ENCODE measurements at places on chromosomes 11 and 22. TPM values are rescaled to one million over a fixed set of nuclear protein-coding genes. Genes with fewer than 3 reads are reported as not detected.
A peak's percentile ranks its signal among the peaks of the same experiment; 100 is the strongest.

- DNase-seq: no peak
Measured at GRCh38 chr11:65855927-65856363, 2.0 kb downstream of the CFL1 start.

DNA sequence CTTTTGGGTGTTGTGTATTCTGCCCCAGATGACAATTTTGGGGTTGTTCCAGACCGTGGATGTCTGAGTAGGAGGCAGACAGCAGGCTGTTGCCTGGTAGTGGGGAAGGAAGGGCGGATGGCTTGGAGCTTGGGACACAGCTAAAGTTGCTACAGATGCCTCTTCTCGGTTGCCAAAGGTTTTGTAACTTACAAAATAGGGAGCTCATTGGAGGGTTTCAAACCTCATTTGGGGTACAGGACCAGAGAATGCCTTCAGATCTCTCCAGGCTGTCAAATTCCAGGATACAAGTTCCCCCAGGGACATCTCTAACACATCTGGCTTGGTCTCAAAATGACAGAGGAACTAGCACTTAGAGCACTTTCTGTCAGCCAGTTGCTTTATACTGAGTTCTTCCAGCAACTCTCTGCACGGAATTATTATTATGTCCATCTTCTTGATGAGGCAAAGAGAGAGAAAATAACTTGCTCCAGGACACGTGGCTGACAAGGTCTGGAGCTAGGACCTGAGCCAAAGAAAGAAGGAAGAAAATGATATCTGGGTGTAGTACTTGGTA is 56.0 kb downstream of the SLC1A2 start:
- DNase-seq: no peak

GRCh38 chr11:132962041-132962440 is 570.3 kb downstream of the OPCML start:
- no peak for DNase-seq

DNA sequence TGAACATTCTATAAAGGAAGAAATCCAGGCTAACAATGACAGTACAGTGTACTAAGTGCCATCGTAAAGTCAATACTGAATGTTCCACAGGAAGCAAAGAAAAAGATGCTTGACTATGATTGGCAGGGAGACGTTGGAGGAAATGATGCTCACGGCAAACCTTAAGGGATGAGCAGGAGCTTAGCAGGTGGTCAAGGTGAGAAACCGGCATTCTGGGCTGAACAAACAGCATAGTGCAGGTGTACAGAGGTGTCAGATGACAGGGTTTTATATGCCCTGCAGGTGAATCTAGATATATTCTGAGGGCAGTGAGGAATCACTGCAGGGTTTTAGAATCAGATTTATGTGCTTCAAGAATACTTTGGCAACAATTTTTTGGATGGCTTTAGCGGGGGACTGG is 85.3 kb upstream of the HEPHL1 start:
- DNase-seq: no peak

DNA sequence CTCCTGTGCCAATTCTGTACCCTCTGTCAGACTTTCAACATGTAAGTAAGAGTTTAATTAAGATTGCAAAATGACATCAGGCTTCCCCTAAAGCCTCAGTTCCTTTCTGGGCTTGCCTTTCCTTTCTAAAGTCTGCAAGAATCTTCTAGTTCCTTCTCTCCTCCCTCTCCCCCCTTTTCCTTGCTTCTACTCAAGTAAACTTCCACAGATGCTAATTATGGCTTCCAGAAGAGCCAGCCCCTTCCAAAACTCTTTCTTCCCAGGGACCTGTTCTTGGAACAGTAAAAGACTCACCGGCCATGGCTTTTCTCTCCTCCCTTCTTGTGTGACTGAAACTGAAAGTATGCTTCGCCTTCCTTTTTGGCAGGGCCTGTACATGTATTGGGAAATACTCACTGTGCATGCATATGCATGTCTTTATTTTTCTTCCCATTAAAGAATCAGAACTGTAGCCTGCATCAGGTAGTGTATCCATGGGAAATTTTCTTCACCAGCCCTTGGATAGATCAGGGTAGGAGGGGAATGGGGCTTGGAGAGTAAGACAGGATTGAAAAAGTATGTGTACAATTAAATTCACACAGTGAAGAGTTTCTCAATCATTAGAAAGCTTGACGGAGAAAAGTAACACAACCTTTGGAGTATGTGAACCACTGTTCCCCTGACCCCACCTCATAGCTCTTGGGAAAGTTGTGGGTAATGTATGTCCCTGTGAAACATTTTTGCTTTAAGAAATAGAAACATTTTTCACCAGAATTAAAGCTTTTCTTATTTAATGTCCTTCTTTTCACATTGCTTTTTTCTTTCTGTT is at the start of gene CASP1:
Gene CASP1, minus strand, starts transcription at position 332 of the 808 bp plus-strand sequence. Its CDS starts 31 bp downstream, at position 301.
- DNase-seq: peak; percentile 14

GRCh38 chr11:114257621-114258558 is 38.3 kb upstream of the NNMT start:
- DNase-seq: no peak

GRCh38 chr22:48368975-48369525 is 1458.6 kb downstream of the BRD1 start:
- DNase-seq: no peak

DNA sequence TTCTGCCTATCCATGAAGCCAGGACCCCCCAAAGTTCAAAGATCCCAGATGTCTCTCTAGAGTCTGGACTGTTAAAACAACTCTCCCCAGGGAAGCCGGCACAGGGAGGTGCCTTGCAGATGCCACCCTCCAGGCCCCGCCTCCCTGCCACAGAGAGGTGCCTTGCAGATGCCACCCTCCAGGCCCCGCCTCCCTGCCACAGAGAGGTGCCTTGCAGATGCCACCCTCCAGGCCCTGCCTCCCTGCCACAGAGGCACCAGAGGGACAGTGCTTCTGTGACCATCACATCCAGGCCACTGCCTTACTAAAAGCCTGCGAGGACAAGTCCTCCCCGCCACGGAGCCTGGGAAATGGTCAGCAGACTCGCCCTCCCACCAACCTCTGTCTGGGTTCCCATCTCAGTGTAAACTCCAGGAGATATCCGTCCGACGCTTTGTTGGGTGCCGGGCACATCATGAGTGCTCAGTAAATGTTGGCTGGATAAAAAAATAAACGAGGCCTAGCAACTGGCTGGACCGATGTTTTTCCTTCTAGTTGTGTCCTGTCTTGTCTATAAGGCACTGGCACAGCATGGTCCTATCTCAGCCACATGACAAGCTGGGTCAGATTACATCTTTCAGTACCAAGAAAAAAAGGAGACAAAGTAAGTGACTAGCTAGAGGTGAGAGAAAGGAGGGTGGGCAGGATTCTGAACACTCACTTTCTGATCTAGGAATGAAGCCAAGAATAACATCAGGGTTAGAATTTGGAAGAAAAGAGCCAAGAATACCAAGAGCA is 91.2 kb upstream of the CSNK2A3 start:
- DNase-seq: no peak

DNA sequence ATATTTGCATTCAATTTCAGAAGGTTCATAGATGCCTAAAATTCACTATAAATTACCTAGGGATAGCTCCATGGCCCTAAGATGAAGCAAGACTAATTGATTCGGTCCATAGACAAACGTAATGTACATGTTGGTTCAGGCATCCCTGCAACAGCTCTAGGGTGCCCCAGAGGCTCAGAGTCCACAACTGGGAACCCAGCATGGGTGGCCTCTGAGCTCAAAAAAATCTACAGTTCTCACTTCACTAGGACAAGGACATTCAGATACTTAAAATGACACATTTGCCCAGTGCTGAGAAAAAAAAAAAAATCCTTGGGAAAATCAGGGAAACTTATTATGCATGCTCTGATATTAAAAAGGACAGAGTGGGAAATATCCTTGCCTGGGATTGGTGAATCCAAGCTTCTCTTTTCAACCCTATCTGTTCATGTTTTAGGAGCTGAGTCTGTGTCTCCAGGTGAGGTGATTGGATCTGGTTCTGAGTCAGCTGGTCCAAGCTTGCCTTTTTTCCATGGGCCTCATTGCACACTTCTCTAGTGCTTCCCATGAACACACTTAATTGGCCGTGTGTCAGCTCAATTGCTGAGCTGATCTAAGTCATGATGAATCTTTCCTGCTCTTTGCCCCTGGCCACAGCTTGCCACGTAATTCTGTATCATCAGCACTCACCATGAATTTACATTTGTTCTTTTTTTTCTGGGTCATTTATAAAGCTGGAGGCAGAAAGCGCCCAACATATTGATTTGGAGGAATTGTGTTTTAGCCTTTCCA is 116.3 kb upstream of the RCN1 start:
- no peak for DNase-seq

DNA sequence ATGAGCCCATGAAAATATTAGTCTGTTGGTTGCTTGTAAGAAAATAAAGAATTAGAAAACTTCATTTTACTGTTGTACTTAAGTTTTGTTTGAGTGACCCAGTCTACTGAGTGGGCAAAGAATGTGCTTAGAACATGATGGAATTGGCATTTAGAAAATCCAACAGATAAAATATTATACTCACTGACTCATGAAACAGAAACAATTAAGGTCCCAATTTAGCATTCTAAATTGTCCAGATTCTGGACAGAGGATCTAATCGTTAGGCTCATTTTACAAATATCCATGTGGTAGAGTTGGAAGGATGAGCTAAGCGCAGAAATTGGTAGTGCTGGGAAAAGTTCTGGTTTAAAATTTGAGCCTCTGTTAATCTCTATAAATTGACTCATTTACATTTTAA is 45.4 kb downstream of the METTL15 start:
- DNase-seq: no peak

- DNase-seq: peak; percentile 31
Measured at GRCh38 chr22:48576333-48577013, 1251.2 kb downstream of the BRD1 start.

- no peak for DNase-seq
Measured at GRCh38 chr11:32118025-32118974, 27.4 kb downstream of the RCN1 start.

DNA sequence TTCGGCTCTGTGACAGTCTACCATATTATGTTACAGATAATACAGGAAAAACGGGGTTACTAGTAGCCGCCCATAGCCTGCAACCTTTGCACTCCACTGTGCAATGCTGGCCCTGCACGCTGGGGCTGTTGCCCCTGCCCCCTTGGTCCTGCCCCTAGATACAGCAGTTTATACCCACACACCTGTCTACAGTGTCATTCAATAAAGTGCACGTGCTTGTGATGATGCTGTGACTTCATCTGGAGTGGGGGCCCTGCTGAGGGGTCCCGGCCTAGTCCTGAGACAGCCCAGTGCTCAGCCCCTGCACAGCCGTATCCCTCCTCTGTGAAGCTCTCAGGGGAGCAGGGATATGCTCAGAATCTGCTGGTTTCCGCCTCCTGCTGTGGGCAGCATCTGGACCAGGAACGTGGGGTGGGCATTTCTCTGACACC is 1.2 kb downstream of the IFITM1 start:
- no peak for DNase-seq

GRCh38 chr11:32464078-32464477 is 28.7 kb upstream of the WT1 start:
- DNase-seq: no peak

GRCh38 chr11:100592619-100593260 is 94.3 kb upstream of the ARHGAP42 start:
- DNase-seq: no peak

GRCh38 chr11:11309906-11310305 is 43.1 kb downstream of the CSNK2A3 start:
- DNase-seq: no peak

DNA sequence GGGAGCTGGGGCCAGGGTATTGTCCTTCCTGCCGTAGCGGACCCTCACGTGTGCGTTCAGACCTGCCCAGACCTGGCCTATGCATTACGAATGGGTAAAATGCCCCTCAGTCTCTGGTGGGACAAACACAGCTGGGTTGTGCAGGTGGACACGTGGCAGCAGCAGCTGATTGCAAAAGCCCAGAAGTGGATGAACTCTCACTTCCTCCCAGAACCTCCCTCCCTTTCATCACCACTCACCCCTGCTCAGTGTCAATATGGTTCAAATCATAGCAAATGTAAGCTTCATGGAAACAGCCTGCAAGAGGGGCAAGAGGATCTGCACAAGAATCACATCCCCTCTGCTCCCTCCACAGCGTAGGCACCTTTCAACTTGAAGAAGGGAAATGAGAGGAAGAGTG is 352.1 kb downstream of the OPCML start:
- no peak for DNase-seq

GRCh38 chr11:2742201-2742600 is 42.4 kb upstream of the KCNQ1OT1 start:
- DNase-seq: no peak

DNA sequence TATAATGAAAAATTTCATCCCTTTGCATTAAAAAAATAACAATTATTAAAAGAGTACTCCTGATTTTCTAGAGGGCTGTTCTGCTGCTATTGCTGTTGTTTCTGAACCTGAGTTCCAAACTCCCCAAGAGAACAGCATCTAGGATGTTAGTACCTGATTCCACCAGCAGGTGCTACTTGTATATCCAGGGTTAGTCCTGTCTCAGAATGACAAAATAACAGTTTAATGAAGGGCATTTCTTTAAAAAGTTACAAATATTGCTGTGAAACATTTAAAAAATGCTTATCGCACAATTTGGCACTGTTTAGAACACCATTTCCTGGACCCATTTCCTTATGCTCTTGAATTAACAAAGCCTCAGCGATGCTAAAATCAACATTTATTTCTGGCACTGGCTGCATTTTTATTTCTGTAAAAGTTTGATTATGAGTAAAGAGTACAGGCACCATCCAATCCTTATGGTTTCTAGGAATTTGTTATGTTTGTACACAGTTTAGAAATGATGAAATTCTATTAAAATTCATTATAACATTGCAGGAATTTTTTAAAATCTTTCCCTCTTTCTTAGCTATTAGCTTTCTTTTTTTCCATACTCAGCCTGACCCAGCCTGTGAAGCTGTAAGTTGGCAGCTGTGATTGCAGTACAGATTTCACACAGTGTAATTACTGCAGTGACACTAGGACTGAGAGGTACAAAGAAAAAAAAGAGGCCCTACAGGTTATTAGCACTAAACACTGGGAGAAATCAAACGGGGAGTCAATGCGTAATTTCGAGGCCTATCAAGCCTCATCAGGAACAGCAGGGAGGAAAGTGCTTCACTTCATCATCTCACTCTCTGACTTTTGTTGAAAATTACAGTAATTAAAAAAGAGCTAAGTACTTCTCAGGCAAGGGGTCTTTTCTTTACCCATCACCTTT is 208.8 kb downstream of the DCDC1 start:
- DNase-seq: no peak

GRCh38 chr22:31814942-31815341 is 61.1 kb downstream of the DEPDC5 start:
- no peak for DNase-seq

RCOR2 gene
- 0.82 TPM for total RNA-seq

MS4A6A gene
- not detected for total RNA-seq

OR10A6 gene
- total RNA-seq: not detected

IGLL1 gene
- not detected for total RNA-seq

SLC1A2 gene
- total RNA-seq: not detected

GNAZ gene
- 0.43 TPM for total RNA-seq

SCGB1A1 gene
- total RNA-seq: not detected

All from activated naive CD8-positive, alpha-beta T cell treated with anti-CD3 and anti-CD28 coated beads for 36 hours (primary cell).